ENCODE measurements at places on chromosomes 2 and 18.
A peak's percentile ranks its signal among the peaks of the same experiment; 100 is the strongest.

DNA sequence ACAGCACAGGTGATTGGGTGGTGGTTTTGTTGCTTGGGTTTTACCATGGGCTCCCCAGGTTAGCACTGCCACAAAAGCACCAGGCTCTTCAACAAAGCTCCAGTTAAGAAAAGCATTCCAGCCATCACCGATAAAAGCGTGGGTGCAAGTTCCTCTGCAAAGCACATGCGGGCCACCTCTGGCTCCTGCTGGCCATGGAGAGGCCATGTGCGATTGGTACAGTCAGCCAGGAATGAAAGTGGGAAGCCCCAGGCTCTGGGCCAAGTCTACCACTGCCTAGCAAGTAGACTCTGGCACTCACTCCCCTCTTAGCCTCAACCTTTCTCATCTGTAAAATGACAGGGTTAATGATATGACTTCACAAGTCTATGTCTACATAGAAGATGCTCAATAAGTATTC, 36.0 kb downstream of the BCL11A start:
- peaks cover 66% of the 10 kb centered on the region for H3K4me1 ChIP-seq
- H3K27ac ChIP-seq, result no peak overlapping the region
- H3K36me3 ChIP-seq, result no peaks in the 10 kb centered on the region
- no peak for DNase-seq
- H3K4me3 ChIP-seq, result no peak overlapping the region
- H3K27me3 ChIP-seq, result no peaks in the 10 kb centered on the region

DNA sequence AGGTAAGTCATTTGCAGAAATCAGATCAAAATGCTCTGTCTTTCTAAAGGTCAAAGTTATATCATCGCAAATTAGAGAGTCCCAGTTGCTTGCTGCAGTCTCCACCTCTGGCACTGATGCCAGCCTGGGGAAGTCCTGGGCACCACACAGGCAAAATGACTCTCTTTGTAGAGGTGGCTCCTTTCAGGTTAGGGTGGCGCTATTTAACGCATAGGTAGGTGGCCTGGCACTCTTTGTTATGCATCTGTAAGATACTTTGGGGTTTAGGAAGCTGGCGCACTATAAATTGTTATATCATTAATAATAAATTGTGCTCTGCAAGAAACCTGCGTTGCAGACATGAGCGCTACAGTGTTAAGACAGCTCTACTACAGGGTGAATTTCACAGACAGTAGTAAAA, 268.5 kb downstream of the ICOS start:
- H3K27ac ChIP-seq, result no peak overlapping the region
- H3K4me1 ChIP-seq, result no peaks in the 10 kb centered on the region
- H3K4me3 ChIP-seq, result no peak overlapping the region
- H3K27me3 ChIP-seq, result no peaks in the 10 kb centered on the region

DNA sequence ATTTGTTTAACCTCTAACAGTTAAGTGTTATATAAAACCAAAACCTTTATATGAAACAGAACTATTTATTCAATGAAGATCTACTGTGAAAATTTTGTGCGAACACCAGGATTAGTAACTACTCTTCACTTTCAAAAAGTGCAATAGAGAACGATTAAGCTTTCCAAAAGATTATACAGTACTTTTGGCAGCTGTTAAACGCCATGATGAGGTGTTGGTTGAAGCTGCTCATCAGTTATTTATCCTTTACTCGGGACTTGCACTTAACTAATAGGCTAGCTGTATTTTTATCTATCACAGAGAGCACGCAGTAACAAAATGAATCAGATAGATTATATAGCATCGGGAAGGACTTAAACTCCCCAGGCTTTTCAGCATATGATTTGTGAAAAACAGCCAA, 113.6 kb downstream of the GCA start:
- H3K36me3 ChIP-seq, result no peaks in the 10 kb centered on the region
- no peak overlapping the region for H3K27ac ChIP-seq
- H3K4me3 ChIP-seq, result no peak overlapping the region
- no peaks in the 10 kb centered on the region for H3K27me3 ChIP-seq
- H3K4me1 ChIP-seq, result no peaks in the 10 kb centered on the region
- no peak for DNase-seq

DNA sequence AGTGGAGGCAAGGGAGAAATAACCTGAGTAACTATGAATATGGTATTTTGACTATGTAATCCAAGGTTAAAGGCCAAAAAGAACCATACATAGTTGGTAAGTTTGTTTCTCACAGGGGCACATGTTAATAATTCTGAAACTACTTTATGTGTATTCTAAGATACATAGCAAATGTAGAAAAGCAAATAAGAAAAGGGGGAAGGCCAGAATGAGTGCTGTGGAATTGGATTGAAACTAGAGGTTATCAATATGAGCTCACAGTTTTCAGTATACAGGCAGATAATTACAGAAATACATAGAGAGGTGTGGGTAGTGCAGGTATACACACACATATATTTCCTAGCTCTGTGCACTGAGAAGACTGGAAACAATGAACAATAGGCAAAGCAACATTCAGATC, 13.7 kb downstream of the INO80C start:
- peaks cover 31% of the 10 kb centered on the region for H3K4me1 ChIP-seq
- peaks cover 14% of the 10 kb centered on the region for H3K36me3 ChIP-seq
- DNase-seq, result no peak
- H3K27me3 ChIP-seq, result no peaks in the 10 kb centered on the region
- no peak overlapping the region for H3K4me3 ChIP-seq
- no peak overlapping the region for H3K27ac ChIP-seq

GRCh38 chr2:71554706-71555056, 101.3 kb downstream of the DYSF start:
- peaks cover 16% of the 10 kb centered on the region for H3K36me3 ChIP-seq
- H3K27me3 ChIP-seq, result no peaks in the 10 kb centered on the region
- H3K27ac ChIP-seq, result no peak overlapping the region

DNA sequence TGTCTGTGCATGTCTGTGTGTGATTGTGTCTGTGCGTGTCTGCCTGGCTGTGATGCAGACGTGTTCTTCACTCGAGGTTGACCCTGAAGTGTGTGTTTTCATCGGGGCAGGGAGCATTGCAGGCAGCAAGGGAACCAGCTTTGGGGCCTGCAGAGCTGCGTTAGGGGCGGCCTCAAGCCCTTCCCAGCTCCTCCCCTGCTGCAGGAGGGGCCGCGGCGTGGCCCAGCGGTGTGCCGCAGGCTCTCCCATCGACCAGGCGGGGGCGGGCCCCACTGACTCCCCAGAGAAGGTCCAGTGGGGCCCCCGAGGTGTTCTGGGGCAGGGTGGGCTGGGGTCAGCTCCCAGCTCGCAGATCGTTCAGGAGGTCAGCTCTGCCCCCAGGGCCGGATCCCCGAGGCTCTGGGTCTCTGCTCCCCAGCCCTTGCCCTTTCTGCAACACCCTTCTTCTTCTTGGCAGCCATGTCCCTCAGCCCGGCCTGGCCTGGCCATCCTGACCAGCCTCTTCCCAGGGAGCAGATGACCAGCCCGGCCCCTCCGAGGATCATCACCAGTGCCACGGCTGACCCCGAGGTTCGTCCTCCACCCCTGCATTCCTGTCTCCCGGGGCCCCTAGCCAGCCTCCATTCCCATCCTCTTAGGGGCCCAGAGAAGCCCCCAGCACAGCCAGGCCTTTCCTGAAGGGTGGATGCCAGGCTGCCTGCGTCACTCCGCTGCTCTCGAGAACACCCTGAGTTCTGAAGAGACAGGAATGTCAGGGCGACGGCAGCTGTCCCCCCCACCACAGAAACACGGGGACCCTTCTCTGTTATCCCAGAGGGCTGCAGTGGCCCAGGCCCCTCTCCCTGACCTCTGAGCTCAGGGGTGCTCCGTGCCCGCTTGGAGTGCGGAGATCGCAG, 11.1 kb upstream of the KLHL30 start:
- no peaks in the 10 kb centered on the region for H3K27me3 ChIP-seq
- no peaks in the 10 kb centered on the region for H3K36me3 ChIP-seq
- no peaks in the 10 kb centered on the region for H3K4me1 ChIP-seq
- peak; percentile 75 for DNase-seq
- no peak overlapping the region for H3K27ac ChIP-seq
- H3K4me3 ChIP-seq, result no peak overlapping the region

GRCh38 chr18:44682871-44683221, 2.2 kb downstream of the SETBP1 start:
- no peaks in the 10 kb centered on the region for H3K27me3 ChIP-seq
- H3K4me3 ChIP-seq, result peak overlapping the region; percentile 73
- H3K27ac ChIP-seq, result no peak overlapping the region

- no peaks in the 10 kb centered on the region for H3K36me3 ChIP-seq
- no peak for DNase-seq
- H3K4me1 ChIP-seq, result no peaks in the 10 kb centered on the region
- H3K27me3 ChIP-seq, result no peaks in the 10 kb centered on the region
- no peak overlapping the region for H3K27ac ChIP-seq
- H3K4me3 ChIP-seq, result no peak overlapping the region
Measured at GRCh38 chr2:173184031-173185004, 108.7 kb downstream of the MAP3K20 start.

- H3K27me3 ChIP-seq, result no peaks in the 10 kb centered on the region
- H3K27ac ChIP-seq, result no peak overlapping the region
- H3K4me3 ChIP-seq, result no peak overlapping the region
- H3K36me3 ChIP-seq, result no peaks in the 10 kb centered on the region
- DNase-seq, result no peak
Measured at GRCh38 chr18:7196421-7196820, 34.5 kb upstream of the LRRC30 start.

- no peak overlapping the region for H3K4me3 ChIP-seq
- peaks cover 64% of the 10 kb centered on the region for H3K4me1 ChIP-seq
- H3K27ac ChIP-seq, result no peak overlapping the region
- no peaks in the 10 kb centered on the region for H3K27me3 ChIP-seq
- no peak for DNase-seq
Measured at GRCh38 chr2:84841577-84841976, 39.3 kb downstream of the TRABD2A start.

DNA sequence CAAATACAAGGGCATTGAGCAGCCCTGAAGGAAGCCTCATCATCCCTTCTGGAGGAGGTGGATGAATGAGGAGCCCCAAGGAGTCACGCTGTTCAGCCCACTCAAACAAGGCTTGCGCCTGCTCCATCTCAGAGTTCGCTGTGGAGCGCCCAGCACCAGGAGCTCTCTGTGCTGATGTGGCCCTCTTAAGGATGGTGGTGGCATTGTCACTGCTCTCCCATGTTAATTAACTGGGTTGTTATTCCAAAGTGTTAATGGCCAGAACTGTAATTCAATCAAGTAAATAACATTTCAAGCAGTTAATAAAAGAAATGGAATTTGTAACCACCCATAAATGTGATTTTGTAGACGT, 726.0 kb upstream of the RAB6C start:
- no peak for DNase-seq
- H3K27me3 ChIP-seq, result no peaks in the 10 kb centered on the region
- H3K4me1 ChIP-seq, result no peaks in the 10 kb centered on the region
- no peaks in the 10 kb centered on the region for H3K36me3 ChIP-seq
- no peak overlapping the region for H3K27ac ChIP-seq

- no peaks in the 10 kb centered on the region for H3K36me3 ChIP-seq
- H3K27me3 ChIP-seq, result no peaks in the 10 kb centered on the region
- no peaks in the 10 kb centered on the region for H3K4me1 ChIP-seq
- no peak overlapping the region for H3K4me3 ChIP-seq
Measured at GRCh38 chr2:119823734-119824334, 64.1 kb downstream of the PTPN4 start.

DNA sequence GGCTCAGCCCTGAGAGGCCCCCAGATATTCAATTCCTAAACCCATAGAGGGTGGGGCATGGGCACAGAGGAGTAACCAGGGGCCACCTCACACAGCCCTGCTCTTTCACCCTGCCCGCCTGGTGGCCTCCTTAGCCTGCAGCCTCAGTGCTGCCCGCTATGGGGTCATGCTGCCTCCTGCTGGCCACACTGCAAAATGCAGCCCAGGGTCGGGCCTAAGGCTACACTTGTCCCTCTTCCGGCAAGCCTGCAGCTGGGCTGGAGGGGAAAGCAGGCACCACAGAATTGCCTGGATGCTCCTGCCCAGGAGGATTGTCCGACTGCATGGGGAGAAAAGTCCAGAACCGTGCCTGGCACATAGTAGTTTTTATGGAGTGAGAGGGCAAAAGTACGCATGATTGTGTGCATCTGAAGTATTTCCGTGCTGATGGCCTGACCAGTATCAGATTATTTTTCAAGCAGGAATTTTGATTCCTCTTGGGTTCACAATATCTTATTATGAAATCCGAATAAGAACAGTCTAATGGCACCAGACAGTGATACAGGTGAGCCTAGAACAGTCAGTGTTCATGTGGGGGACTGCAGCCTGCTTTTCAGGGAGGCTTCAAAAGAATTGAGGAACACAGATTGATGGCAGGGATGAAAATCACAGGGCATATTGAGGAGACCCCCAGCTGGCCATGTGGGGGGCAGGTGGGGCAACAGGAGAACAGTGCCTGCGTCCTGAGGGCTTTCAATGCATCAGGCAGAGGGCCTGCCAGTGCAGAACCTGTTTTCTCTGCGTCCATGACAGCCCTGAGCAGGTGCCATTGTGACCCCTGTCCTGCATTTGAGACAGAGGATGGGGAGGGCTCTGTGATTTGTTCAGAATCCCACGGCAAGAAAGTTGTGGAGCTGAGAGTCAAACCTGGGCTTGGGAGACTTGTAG, 51.2 kb upstream of the ALPP start:
- no peaks in the 10 kb centered on the region for H3K36me3 ChIP-seq
- no peak overlapping the region for H3K4me3 ChIP-seq
- DNase-seq, result peak; percentile 95
- H3K27me3 ChIP-seq, result no peaks in the 10 kb centered on the region
- H3K27ac ChIP-seq, result no peak overlapping the region

DNA sequence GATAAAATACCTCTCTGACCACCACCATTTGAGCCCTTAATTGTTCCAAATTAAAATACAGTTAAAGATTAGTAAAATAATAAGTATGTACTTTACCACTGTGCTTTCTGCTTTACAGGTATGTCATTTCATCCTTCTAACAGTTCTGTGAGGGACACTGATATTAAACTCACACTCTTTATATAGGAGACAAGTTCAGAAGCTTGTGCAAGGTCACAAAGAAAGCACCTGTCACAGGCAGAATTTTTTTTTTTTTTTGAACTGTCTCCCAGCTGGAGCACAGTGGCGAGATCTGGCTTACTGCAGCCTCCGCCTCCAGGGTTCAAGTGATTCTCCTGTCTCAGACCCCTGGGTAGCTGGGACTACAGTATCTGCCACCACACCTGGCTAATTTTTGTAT, 21.6 kb upstream of the GPR75 start:
- no peaks in the 10 kb centered on the region for H3K27me3 ChIP-seq
- H3K27ac ChIP-seq, result no peak overlapping the region
- H3K36me3 ChIP-seq, result peaks cover 58% of the 10 kb centered on the region

GRCh38 chr18:56258178-56258577, 380.2 kb downstream of the TXNL1 start:
- H3K27ac ChIP-seq, result no peak overlapping the region
- no peaks in the 10 kb centered on the region for H3K27me3 ChIP-seq
- H3K4me1 ChIP-seq, result no peaks in the 10 kb centered on the region
- no peak overlapping the region for H3K4me3 ChIP-seq

GRCh38 chr2:71611781-71612527, 158.6 kb downstream of the DYSF start:
- peaks cover 6% of the 10 kb centered on the region for H3K36me3 ChIP-seq
- no peak for DNase-seq
- no peak overlapping the region for H3K27ac ChIP-seq
- H3K27me3 ChIP-seq, result no peaks in the 10 kb centered on the region
- H3K4me3 ChIP-seq, result no peak overlapping the region

All from spleen (tissue), 13 donors.